ENCODE measurements at places on chromosomes 11 and 22.
A peak's percentile ranks its signal among the peaks of the same experiment; 100 is the strongest.

DNA sequence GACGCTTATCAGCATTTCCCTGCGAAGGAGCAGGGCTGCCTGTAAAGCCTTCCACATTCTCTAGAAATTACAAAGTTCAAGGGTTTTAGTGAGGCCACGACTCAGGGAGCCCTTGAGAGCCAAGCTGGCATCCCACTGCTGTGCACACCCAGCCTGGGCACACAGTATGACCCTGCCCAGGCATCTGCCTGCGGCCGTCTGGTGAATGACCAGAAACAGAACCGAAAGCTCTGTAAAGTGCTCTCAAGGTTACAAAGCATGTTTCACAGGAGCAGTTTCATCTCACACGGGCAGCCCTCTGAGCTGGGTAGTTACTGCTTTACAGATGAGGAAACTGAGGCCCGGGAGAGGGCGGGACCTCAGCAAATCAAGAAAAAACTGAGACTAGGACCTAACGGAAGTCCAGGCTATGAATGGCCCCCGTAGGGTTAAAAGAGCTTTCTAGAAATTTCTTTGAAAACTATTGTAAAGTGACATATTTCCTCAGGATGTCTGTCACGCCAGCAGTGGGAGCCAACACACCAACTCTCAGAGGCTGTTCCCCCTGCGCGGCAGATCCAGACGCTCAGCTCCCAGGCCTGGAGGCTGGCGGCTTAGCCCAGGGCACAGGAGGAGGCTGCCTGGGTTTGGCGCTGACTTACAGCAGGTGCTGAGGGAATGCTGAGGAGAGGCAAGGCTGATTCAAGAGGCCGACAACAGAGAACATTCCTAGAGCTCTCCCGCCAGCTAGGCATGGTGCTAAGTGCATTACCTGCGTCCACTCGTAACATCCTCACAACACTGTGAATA is 7.7 kb upstream of the TCF20 start:
- DNase-seq, result no peak

GRCh38 chr11:60165538-60165937 is 17.3 kb downstream of the MS4A6A start:
- DNase-seq, result no peak

DNA sequence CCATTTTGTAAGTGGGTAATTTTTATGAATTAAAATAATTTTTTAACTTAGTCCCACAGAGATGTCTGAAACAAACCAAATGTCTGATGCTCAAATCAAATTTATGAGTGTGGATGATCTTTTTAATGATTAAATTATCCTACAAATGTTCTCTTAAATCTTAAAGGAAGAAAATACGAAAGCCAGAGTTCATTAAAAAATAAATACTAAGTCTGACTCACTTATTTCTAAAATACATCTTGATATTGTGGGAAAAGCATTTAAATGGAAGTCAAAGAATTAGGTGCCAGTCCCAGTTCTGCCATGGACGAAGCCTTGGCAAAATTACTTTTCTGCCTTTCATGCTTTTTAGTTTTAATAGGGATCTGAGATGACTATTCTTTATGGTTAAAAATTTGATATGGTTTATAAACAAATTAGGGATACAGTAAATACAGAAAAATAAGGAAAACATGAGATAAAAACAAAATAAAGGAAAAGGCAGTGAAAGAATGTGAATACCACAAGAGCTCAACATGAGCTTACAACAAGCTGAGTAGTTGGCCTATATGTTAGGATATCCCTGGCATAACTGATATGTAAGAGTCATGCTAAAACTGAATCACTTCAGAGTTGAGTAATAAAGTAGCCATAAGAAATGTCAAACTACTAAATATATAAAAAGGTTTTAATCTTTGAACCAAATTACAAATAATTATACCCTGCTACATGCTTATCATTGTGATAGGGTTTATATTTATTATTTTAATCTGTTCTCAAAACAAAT is 9.2 kb downstream of the CCDC34 start:
- DNase-seq, result peak; percentile 77

- DNase-seq, result no peak
Measured at GRCh38 chr11:67664696-67665540, 9.5 kb downstream of the ALDH3B2 start.

DNA sequence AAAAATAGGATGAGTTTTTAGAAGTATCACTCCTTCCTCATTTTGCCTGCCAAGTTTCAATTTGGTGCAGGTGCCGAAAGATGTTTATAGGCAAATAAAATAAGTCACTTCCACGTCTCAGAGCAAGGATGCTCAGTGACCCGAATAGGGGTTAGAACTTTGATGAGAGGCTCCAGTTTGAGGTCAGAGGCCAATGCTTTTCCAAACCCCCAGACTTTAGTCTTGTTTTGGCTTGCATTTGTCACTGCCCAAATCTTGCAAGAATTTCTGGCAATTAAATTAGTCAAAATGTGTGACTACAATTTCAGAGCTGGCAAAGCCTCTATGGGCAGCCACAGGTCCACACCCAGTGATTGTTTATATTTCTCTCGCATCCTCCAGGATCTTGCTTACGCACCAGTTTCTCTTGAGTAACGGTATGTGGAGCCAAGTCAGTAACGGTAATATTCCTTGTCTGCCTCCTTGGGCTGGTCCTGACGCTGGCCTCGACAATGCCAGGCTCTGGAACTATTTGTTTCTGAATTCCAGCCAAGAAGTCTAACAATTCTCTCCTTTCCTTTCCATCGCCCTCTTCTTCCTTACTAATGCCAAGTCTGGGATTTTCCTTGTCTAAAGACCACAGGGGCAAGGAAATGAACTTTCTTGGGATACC is 9.9 kb upstream of the NUP160 start:
- DNase-seq, result peak; percentile 63

DNA sequence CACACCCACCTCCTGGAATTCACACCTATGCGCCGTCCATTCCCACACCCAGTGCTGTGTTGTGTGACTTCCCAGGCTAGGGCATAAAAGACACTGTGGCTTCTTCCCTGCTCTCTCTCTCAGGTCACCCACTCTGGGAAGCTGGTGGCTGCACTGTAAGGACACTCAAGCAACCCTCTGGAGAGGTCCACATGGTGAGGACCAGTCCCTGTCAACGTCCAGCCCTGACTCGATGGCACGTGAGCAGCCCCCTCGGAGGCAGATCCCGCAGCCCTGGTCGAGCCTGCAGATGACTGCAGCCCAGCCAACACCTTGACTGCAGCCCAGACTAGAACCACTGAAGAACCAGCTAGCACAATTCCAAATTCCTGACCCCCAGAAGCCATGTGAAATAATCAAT is 16.2 kb downstream of the CBX7 start:
- no peak for DNase-seq

DNA sequence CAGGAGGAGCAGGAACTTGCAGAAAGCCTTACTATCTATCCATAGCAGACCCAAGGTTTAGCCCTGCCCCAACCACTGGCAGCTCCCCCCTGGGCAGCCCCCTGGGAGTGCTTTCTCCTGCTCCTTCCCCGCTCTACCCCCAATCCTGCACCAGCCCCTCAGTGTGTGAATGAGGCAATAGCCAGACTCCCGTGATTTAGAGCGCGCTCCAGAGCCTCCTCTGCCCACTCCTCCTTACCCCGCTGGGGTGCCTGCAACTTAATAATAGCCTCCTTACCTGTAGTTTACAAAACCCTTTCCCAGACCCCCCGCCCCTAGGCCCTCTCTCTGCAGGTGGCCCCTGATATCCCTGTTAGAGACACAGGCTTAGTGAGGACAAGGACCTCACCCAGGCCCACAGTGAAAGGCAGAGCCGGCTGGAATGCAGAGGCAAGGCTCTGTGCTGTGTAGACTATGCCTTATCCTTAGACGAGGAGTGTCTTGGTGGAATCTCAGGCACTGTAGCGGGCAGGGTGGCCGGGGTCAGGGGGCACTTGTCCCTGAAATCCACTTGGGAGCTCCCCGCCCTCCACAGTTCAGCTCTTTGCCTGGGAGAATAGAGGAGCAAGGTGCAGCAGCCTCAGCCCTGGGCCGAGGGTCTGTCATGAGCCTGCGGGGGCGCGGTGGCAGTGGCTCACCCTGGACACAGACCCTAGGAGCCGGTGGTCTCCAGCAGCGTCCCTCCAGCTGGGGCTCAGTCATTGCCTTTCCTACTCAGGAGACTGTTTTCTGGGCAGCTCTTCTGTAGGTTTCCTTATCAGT is 4.3 kb upstream of the CARNS1 start:
- no peak for DNase-seq

GRCh38 chr22:47168900-47169800 is 406.7 kb downstream of the TBC1D22A start:
- DNase-seq, result no peak

DNA sequence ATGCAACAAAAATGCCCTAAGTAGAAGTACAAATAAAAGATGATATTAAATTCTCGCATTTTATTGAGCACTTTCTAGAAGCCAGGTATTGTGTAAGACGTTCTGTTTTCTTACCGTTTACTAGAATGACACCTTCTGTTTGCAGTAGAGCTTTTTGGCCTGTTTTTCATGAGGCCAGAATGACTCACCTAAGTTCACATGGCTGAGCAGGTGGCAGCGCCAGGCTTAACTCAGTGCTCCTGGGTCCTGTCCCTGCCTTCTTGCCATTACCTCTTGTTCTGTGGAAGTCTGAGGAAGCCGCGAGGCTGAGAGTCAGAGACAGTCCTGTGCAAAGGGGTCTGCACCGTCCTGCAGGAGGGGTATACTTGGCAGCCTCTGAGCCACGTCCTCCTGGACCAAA is 113.8 kb downstream of the ATXN10 start:
- DNase-seq, result peak; percentile 10

GRCh38 chr22:20319041-20319744 is 667 bp downstream of the DGCR6L start:
- peak; percentile 7 for DNase-seq

DNA sequence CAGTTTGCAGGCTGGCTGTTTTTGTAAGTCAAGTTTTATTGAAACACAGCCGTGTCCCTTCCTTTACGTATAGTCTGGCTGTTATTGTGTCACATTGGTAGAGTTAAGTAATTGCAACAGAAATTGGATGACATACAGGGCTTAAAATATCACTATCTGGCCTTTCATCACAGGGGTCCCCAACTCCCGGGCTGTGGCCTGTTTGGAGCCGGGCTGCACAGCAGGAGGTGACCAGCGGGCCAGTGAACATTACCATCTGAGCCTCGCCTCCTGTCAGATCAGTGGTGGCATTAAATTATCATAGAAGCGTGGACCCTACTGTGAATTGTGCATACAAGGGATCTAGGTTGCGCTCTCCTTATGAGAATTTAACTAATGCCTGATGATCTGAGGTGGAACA is 31.7 kb downstream of the EXT2 start:
- no peak for DNase-seq

GRCh38 chr11:61087426-61088119 is 14.7 kb upstream of the CD5 start:
- no peak for DNase-seq

- peak; percentile 65 for DNase-seq
Measured at GRCh38 chr11:29019960-29020683, 911.9 kb downstream of the METTL15 start.

DNA sequence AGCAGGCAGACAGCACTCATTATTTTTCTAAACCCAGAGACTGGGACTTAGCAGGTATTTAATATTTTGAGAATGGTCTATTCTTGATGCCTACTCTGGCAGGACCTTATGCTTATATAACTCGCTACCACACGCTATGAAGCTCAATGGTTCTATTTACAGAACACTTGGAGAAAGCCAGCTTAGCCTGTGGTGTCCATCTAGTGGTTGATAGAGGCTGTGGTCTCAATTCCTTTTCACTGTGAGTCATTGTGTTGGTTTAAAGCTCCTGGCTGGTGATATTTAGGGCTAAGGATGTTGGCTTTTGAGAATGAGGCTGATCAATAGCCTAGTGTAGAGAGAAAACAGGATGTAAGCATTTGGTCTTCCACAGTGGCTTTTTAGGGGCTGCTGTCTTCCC is 206.4 kb downstream of the DBX1 start:
- peak; percentile 77 for DNase-seq

DNA sequence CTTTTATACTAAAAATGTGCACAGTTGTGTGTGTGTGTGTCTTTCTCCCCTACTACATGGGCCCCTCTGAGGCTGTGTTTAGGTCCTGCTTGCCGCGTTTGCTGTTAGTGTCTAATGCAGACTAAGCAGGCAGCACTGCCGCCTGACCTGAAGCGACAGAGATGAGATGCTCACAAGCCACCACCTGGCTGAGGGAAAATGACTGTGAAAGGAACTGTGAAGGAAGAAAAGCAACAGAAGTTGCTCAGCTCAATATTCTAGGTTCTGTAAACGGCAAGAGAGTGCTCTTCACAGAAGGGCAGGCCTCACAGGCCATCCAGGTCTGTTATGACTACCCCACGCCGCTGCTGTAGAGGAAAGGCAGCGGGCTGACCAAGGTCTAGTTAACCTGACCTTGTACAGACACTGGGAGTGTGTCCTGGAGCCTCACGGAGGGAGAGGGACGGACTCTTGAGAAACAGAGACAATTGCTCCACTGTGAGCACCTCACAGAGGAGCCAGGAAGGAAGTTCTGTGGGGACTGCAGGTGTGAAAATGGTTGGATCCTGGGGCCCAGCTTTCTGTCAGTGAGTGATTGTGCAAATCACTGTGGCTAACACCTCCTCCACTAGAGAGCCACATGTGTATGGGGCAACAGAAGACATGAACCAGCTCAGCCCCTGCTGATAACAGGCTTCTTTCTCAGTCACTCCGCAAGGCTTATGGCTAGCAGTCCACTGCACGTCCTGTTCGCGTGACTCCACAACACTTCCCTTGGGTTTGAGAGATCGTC is 31.3 kb upstream of the YPEL1 start:
- DNase-seq, result no peak

DNA sequence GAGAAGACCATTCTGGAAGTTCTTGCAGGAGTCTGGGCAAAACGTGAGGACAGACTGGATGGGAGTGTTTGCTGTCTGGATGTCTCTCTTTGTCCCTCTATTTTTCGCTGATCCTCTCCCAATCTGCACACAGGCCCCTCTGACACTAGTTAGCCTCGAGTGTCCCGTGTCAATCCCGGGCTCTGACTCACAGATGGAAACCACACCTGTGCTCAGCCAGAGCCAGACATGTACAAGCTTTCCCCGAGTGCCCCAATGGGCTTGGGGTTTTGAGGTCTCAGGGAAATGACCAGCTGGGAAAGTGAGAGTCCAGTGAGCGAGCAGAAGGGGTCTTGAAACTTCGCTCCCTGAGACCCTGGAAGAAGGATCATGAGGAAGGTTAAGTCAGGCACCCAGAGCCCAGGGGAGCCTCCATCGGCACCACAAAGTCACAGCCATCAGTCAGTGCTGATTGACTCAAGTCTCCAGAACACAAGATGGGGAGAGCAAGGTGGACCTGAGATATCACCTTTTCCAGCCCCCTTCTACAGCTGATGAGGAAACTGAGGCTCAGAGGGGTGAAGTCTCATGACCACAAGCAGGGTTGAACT is 13.9 kb downstream of the APOL2 start:
- no peak for DNase-seq

GRCh38 chr11:61109671-61110070 is 7.4 kb downstream of the CD5 start:
- no peak for DNase-seq
